Activated CD8-positive, alpha-beta memory T cell treated with anti-CD3 and anti-CD28 coated beads for 1 hour (primary cell): ENCODE measurements at places on chromosomes 2 and 18.

DNA sequence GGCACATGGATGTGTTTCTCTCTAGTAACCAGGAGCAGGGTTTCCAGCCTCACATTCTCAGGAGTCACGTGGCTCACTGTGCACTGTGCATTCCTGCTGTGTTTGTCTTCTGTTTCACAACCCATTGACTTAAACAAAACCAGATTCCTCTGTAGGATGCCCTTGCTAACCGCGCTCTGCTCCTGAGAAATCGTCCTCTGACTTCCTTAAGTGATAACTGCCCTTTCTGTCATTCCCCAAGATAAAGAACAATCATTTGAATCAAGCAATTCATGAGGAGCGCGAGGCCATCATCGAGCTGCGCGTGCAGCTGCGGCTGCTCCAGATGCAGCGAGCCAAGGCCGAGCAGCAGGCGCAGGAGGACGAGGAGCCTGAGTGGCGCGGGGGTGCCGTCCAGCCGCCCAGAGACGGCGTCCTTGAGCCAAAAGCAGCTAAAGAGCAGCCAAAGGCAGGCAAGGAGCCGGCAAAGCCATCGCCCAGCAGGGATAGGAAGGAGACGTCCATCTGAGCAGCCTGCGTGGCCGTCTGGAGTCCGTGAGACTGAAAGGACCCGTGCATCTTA lies 60.2 kb downstream of the RALBP1 start:
- DNase-seq: no peak

- DNase-seq: no peak
Observed at GRCh38 chr2:130156624-130157004, 11.7 kb upstream of the CCDC74B start.

GRCh38 chr2:174266288-174266687 lies 18.0 kb upstream of the OLA1 start:
- DNase-seq: no peak

GRCh38 chr2:50770299-50770698 lies 261.6 kb downstream of the NRXN1 start:
- DNase-seq: no peak

DNA sequence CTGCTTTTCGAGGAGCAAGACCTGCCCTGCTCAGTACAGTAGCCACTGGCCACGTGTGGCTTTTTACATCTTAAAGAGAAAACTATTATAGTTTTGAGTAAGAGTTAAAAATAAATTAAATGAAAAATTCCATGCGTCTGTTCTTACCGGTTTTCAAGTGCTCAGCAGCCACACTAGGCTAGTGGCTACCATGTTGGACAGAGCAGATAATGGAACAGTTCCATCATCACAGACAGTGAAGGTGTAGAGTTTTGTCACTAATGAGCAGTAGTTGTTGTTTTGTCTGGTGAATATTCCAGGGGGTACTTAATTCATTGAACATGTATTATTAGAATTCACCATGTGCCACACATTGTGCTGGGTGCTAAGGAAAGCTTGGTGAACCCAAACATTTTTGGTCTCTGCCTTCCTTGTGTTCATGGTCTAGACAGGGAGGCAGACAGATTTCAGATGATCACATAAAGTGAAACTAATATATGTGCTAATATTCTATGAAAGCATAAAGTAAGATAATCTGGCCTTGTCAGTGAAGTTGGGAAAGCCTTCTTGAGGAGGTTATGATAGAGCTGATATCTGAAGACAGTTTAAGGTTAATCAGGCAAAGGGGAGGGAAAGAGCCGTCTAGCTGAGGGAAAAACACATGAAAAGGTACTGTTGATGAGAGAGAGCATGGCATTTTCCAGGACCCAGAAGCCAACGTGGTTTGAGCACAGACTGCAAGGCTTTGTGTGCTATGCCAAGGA lies 1.4 kb downstream of the ALMS1 start:
- no peak for DNase-seq

DNA sequence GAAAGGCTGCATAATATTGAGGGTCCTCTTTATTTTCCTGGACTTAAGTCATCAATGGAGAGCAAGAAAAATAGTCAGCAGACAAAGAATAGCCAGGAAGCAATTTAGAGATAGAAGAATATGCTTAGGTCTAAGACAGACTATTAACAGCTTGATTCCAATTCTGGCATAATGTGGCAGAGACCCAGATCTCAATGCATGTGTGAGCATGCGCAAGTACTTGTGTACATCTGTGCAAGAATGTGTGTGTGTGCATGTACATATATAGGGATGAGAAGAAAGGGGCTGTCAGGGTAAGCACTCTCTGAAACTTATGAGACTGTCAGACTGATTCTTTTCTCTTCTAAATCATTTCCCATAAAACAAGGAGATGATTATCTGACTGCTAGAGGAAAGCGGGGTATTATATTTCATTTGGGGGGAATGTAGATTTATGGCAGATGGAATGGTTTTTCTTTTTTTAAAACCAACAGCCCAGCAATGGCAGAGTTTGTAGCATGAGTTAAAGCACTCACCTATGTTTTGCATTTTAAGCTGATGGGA lies 381.3 kb upstream of the SPRED2 start:
- no peak for DNase-seq

- no peak for DNase-seq
Observed at GRCh38 chr2:39665811-39666490, at the start of gene TMEM178A. TSS of gene TMEM178A (plus strand) at chr2:39665917. CDS start at chr2:39665975, 58 bp downstream.

- no peak for DNase-seq
Observed at GRCh38 chr2:8378016-8378810, 303.6 kb upstream of the ID2 start.

DNA sequence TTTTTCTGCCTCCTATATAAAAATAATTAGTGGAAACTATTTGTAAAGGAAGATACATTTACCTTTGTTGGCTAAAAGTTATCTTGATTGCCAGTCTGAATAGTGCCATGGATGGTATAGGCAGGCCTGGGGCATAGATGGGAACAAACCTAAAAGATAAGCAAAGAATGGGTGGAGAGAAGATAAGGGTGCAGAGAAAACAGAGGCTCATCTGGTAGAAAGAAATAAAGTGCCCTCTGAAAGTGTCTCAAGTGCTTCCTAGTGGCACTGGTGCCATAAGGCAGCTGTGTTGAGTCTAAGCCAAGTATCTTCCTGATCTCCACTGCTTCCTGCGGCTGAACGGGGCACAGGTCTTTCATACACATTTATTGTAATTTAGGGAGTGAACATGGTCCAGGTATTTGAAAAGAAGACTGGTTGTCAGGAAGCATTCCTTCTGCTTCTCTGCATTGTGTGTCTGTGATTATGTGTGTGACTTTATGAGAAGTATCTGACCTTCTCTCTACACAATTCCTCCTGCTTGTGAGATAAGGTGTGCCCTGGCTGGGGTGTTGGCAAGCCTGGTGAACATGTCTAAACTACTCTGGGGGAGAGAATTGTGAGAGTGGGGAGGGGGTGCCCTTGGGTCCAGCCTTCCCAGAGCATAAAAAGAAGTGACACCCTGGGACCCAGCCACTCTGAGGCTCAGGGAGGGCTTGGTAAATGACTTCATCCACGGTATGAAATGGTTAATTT lies 280.5 kb downstream of the CAMKMT start:
- no peak for DNase-seq

DNA sequence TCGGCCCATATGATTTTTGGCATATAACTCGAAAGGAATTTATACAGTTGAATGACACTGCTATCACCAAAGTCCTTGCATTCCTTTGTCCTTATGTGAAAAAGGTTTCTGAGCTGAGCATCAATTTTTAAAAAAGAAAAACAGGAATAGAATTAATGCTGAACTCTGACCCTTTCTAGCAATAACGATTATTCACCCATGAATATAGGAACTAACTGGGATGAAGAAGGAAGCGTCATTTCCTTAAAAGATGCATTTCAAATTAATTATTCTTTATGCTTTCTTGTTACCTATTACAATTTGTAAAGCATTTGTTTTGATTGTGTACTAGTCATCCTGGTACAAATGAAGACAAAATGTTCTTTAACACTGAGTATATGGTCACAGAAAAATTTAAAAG lies 19.3 kb downstream of the TMEM247 start:
- no peak for DNase-seq
